ENCODE measurements at places on chromosomes 7 and 10.

GRCh38 chr10:32139223-32140073, 83.2 kb upstream of the KIF5B start:
- no peak for DNase-seq

GRCh38 chr10:76970711-76971519, 666.7 kb downstream of the KCNMA1 start:
- DNase-seq = no peak

DNA sequence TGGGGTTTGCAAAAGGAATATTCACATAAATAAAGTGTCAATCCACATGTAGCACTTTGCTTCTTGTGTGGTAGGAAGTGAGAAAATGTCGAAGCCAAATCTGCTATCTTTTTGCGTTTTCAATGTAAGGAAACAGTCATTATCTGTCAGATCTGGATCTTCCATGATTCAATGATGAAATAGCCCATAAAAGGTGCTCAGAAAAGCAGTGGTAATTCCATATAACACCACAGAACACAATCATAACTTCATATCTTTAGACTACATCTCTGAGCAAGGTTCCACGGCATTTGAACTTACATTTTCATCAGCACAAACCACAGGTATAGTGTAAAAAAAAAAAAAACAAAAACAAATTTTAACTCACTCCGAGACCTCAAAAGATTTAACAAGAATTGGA, 39.9 kb upstream of the EGR2 start:
- DNase-seq = no peak

- no peak for DNase-seq
Measured at GRCh38 chr7:19552576-19552975, 156.3 kb downstream of the POLR1F start.

DNA sequence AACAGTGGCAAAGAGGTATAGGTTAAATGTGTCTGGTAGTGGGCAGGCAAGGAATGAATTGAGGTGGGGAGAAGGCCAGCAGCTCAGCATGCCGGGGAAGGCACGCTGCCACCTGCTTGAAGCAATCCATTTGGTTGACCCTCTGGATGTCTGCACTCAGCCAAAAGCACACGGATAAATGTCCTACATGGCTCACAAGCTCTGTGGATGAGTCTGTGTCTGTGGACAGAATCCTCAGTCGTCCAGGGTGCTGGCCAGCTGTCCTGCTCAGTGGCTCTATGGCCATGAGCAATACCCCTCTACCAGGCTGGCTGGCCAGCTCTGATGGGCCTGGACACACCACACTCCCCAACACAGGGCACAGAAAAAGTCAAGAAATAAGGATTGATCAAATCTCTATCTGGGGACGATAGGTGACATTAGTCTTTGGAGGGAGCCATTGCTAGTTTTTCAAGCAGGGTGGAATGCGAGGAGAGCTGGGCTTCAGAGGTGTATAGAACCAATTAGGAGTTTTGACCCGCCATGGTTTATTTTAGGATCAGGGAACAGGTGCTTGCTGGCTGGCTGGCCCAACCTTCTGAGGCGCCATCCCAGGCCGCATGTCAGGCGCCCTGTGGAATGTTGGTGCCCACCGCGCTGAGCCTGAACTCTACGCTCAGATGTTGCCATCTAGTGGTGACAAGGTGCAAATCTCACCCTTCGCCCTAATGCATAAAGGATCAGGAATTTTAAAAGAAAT, 493.4 kb downstream of the TNS3 start:
- no peak for DNase-seq

GRCh38 chr10:14259696-14260566, 70.8 kb downstream of the FRMD4A start:
- no peak for DNase-seq

DNA sequence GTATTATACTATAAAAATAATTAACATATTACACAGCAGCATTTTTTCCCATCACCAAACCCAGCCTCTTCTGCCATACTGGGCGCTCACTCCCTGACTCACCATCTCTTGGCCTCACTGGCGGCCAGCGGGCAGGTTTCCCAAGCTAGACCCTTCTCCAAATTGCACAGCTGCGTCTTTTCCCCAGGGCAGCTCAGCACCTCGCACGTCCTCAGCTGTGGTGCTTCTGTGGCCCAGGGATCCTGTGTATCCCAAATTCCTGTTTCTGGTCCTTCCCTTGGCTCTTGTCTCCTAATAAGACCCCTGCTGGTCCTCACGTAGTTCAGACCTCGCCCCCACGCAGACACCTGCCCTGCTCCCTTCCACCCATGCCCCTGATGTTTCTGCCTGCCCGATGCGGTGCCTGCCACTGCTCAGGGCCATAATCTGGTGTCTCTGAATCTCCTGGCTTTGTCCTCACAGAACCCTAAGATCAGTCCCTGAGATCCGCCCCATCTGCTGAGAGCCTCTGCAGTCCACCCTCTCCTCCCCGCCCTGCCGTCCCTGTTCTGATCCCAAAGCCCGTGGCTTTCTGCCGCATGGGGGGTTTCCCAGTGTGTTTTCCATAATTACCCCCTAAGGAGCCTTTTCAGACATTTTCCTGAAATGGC, 290.1 kb downstream of the TCERG1L start:
- DNase-seq = no peak

DNA sequence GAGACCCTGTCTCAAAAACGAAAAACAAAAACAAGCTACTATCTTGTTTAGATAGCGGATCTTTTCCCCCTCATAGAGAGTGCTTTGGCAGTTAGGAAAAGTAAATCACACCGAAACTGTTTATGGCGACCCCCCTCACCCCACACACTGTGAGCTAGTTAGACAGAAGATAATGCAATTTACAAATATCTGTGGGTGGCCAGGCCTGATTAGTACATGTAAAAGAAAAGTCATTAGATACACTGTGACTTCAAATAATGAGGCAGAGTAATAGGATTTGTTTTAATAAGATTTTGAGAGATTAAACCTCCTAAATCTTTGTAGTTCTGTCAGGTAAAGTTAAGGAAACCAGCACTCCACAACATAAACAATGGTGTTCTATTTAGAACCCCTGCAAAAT, 121.1 kb downstream of the ST7 start:
- DNase-seq = no peak

DNA sequence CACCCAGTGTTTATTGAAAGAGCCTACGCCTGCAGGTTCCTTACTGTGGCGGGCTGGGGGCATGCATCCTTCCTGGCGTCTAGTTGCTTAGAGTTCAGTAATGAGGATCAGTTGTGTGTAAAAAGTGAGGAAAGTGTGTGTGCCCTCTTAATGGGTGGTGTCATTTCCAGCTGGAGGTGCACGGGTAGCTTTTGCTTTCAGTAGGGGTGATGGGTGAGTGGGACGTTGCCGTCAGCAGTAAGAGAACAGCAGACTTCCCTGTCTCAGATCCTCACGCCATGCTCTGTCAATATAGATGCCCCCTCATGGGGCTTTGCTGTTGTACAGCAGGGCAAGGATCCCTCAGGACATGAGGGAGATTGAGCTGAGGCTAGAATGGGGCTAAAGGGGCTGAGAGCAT, 352.6 kb upstream of the GALNT17 start:
- no peak for DNase-seq

DNA sequence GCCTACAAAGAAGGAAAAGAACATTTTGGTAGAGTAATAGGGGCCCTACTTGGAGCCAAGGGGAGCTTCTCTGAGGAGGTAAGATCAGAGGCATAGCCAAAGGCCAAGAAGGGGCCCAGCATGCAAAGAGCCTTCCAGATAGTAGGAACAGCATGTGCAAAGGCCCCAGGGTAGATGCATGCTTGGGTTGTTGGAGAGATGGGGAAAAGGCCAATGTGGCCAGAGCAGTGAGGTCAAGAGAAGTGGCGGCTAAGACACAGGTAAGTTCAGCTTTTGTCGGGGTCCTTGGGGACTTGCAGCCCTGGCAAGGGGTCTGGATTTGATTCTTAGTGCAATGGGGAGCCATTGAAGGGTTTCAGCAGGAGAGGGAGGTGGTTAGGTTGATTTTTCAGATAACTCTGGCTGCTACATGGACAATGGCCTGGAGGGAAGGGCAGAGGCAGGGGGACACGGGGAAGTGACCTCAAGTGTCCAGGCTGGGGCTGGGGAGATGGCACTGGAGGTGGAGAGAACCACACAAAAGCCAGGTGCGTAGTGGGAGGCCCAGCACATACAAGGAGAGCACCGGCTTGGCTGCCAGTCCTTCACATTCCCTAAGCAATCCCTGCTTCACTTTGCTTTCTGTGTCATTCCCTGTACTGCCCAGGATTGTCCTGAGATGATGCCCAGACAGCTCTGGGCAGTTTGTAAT, 16.5 kb downstream of the GRID1 start:
- no peak for DNase-seq

DNA sequence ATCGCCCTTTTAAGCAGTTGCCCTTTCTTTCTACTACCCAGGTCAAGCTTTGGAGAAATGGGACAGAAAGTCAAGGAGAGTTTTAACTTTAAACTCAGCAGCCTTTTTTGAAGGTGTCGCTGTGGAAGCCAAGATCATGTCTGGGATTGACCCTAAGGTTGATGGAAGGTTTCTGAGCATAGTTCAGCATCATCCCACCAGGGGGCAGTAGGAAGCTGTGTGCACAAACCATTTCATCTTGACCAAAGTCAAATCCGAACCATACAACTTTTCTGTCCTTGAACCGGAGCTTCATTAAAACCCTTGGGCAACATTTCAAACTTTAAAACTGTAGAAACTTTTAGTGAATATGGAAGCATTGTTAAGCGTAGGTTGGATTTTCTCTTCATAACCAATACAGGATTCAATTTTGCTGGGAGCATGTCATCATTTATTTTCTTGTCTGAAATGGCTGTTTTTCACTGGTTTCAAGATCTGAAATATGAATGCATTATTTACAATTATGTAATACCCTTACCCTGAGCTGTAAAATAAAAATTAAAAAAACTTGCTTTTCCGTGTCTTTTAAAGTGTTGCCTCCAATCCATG, 214.4 kb upstream of the KIAA1217 start:
- DNase-seq = no peak

DNA sequence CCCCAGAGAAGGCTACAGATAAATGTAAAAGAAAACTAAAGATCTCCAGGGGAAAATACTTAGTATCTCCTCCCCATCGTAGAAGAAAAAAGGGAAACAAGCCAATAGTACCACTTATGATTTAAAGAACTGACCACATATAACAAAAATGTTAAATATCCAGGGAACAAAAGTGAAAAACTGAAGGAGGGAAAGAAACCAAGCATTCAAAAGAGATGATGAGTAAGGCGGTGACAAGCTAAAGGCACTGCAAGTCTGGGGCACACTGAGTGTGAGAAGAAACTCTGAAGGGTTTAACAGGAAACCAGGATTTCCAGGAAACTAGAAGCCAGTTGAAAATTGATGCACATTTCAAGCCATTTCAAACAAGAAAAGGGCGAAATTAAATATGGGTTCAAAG, 226.3 kb downstream of the AHR start:
- DNase-seq = no peak

- DNase-seq = no peak
Measured at GRCh38 chr10:23918090-23918723, 290.7 kb upstream of the KIAA1217 start.

GRCh38 chr7:3370068-3370830, 69.2 kb downstream of the SDK1 start:
- DNase-seq = no peak

GRCh38 chr7:2937701-2938513, 93.8 kb upstream of the GNA12 start:
- DNase-seq = no peak

DNA sequence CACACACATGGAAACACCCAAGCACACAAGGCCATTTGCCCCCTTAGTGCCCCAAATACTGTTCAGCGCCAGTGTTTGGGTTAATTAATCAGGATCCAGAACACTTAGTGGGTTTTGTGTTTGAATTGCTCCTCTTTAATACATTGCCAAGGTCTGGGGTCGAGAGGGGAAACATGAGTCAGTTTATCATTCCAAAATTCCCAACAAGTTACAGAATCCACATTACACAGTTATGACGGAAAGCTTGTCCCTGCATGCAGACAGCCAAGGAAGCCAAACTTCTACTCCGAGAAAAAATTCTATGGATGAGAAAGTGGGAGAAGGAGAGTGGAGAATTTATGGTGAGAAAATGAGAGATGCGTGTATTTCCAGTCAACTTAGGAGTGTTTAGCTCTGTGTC, 189.0 kb downstream of the NPSR1 start:
- no peak for DNase-seq

DNA sequence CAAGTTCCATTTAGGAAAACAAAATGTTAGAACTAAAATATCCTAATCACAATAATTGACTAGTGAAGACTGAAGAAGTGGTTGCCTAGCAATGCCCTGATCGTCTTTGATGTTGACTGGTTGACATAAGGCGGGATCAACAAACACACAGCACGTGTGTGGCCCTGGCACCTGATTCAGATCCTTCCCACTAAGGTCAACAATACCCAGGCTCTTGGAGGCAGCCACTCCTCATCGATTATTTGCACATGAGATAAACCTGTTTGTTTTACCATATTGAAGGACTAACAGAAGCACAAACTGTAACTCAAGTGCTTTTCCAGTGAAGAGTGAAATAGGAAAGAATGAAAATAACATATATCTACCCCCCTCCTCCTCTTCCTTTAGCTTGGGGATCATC, 15.6 kb downstream of the FANK1 start:
- DNase-seq = no peak

GRCh38 chr7:153385502-153385901, 626.0 kb downstream of the ACTR3B start:
- no peak for DNase-seq

DNA sequence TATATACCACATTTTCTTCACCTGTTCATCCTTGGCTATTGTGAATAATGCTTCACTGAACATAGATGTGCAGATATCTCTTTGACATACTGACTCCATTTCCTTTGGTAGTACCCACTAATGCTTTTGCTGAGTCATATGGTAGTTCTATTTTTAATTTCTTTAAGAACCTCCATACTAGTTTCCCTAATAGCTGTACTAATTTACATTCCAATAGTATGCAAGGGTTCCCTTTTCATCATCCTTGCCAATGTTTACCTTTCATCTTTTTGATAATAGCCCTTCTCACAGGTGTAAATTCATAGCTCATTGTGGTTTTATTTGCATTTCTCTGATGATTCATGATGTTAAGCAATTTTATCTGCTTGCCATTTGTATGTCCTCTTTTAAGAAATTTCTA, 159.9 kb downstream of the CALCR start:
- DNase-seq = no peak

GRCh38 chr7:135486261-135486920, 23.5 kb downstream of the CNOT4 start:
- DNase-seq = no peak

GRCh38 chr7:90629297-90629918, 33.3 kb downstream of the CDK14 start:
- no peak for DNase-seq
